ENCODE measurements at places on chromosomes 11 and 22.

DNA sequence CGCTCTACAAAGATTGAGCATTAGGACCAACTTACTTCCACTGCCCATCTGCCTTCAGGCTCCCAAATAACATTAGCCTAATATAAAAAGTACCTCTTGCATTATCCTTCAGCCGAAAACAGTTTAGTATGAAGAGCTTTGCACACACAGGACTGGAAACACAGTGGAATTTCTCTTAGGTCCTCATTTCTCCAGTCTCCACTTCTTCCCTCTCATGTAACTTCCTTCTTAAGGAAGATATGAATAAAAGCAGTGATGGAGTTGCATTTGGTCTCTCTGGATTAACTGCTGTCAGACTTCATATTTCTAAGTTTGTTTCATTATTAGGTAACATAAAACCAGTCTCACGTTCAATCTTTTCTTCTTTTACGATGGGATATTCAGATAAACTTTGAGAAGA is 5.6 kb upstream of the MPEG1 start:
- DNase-seq = no peak

- DNase-seq = no peak
Measured at GRCh38 chr22:30665266-30665665, 2.4 kb downstream of the DUSP18 start.

DNA sequence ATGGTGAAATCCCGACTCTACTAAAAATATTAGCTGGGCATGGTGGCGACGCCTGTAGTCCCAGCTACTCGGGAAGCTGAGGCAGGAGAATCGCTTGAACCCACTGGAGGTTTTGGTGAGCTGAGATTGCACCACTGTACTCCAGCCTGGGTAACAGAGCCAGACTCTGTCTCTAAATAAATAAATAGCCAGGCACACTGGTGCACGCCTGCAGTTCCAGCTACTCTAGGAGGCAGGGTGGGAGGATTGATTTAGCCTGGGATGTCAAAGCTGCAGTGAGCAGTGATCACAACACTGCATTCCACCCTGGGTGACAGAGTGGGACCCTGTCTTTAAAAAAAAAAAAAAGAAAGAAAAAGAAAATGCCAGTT is 17.4 kb downstream of the SUSD2 start:
- no peak for DNase-seq

DNA sequence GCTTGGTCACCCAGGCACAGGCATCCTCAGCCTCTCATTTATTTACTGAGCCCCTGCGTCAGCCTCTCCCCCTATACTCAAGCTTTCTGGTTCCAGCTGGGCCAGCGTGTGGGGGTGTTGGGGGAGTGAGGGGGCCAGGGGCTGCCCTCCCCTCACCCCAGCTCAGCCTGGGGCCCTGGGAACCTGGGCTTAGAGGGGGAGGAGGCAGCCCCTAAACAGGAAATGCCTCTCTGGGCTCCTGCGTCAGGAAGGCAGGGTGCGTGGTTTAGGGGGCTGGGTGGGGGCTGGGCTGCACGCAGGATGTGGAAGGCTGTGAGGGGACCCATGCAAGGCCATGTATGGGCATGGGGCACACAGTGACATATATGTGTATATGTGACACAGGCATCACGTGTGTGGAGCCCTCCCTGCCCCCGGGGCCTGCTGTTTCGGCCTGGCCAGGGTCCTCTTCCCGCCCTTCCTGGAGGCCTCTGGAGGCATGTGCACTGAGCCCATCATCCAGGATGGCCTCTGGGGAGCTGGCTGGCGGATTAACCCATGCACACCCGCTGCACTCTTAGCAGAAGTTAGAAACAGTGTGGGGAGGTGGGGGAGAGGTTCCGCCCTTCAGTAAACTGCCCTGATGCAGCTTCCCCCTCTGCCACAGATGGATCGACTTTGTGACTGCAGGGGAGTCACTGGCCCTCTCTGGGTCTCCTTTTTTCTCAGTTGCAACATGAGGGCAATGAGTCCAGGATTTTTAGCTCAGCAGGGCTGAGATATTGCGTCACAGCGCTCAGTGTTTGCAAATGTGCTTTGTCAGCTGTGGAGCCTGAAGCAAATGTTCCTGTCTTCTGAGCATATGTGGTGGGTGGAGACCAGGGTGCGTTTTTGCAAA is 1.1 kb upstream of the CD248 start:
- no peak for DNase-seq

DNA sequence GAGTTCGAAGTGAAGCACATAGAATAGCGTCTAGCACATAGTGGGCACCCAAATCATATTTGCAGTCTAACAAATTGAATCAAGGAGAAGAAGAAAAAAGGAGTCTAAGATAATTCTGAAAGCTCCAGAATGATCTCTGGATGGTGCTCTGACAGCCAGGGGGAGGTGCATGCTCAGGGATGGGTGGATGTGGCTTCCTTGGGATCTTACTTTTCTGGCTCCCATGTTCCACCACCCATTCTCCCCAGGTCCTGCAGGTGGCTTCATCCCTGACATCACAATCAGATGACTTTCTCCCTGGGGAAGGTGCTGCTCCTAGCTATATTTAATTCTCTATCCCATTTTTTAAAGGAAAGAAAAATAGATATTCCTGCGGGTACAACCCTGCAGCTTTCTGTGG is 381.9 kb downstream of the CADM1 start:
- DNase-seq = no peak

DNA sequence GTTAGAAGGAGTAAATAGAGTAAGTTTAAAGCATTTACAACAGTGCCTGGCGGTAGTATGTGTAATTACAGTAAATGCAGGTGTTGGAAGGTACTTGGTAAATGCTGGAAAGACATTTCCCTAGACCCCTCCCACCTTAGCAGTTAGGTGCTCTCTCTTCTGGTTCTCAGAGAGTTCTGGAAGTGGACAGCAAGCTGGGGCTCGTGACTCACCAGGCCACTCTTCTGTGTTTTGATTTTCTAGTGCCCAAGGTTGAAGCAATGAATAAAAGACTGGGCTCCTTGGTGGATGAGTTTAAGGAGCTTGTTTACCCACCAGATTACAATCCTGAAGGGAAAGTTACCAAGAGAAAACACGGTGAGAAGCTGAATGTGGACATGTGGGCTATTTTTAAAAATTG is 27.6 kb downstream of the SNU13 start:
- no peak for DNase-seq

DNA sequence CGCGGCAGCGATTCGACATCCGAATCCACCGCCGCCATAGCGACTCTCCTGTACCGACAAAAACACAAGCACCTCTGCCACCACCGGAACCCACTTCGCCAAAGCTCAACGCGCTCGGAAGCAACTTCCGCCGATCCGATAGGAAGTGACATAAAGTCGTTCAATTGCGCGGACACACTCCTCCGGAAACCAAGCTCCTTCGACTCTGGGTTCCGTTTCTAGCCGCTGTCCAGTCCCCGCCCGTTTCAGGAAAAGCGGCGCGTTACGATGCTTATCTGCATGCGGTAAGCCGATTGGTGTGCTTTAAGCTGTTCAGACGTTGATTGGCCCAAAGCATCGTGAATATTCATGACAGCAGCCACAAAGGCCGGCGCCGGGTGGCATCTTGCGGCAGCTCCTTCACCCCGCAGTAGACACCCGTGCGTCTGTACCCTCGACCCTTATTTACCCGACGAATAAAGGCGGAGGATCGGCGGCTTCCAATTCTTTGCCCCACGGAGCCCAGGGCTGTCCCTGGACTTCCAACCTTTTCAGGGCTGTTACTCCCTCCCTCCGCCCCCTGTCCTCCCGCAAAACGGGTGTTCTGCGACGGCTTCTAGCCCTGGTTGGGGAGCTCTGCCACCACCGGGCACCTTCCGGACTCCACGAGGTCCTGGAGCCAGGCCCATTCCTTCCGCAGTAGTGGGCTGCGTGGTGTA is at the start of gene TUT1:
TSS of gene TUT1 (minus strand) at position 76 of the 698 bp plus-strand sequence. CDS start at position 38, 38 bp downstream.
- peak; percentile 97 for DNase-seq

DNA sequence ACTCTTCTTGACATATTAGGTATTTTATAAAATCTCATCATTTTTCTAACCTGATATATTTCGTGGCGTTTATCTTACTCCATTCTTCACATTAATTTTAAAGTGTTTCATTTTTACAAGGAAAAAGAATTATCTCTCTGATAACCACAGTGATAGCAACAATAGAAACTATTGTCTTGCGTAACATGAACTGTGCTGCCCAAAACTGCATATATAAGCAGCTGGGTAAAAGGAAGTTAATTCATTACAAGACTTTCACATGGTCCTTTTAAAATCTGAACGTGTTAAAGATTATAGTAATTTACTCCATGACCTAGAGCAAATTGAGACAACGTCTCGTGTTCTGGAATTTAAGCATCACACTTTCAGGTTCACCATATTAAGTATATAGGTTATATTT is 210.4 kb upstream of the GRIA4 start:
- no peak for DNase-seq

Data from T1000 (cell line).